ENCODE measurements at places on chromosomes 4 and X. TPM values are rescaled to one million over a fixed set of nuclear protein-coding genes. Genes with fewer than 3 reads are reported as not detected.

GRCh38 chr4:72893354-72894066 lies 176.0 kb downstream of the COX18 start:
- no peak for DNase-seq

- DNase-seq = no peak
Observed at GRCh38 chr4:80049813-80050534, 23.1 kb downstream of the ANTXR2 start.

DNA sequence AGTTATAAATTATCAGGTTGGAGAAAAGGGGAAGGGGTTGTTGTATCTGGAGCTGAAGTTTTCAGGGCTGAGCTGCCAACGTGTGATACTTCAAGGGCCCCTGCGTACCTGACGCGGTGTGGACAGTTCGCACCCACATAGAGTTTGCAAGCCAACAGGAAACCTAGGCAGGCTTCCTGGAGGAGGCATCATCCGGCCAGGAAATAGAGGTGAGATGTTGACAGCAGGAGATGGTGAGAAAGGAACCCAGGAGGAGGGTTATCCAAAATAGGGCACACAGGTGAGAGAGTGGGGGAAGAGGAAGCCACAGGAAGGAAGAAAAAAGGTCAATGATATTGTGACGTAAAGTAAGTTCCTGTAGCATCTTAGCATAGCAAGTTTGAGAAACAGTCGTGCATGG lies 127.2 kb downstream of the DHRSX start:
- DNase-seq = no peak

DNA sequence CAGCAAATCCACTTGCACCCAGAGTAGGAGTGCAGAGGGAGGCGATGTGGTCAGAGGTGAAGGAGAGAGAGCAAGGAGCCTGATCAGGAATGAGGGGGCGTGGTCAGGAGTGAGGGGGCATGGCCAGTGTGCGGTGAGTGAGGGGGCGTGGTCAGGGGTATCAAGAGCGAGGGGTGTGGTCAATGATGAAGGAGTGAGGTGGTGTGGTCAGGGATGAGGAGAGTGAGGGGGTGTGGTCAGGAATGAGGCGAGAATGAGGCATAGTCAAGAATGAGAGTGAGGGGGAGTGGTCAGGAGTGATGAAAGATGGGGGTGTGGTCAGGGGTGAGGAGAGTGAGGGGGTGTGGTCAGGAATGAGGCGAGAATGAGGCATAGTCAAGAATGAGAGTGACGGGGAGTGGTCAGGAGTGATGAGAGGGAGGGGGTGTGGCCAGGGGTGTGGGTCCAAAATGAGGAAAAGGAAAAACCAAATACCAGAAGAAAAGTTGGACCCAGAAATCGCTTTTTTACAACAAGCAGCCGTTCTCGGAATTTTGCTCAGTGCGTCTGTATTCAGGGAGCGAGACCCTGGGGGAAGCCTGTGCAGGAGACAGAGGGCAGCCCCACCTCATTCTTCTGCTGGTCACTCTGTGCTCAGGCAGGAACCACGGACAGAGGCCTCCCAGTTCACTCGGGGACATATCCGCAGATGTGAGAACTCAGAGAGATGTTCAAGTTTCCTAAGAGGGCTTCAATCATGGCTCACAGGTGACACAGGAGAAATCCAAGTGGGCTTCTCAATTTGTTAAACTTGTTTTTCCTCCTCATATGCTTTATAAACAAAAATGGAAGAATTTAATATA lies 47.5 kb downstream of the MAGEA1 start:
- DNase-seq = peak; percentile 87

DNA sequence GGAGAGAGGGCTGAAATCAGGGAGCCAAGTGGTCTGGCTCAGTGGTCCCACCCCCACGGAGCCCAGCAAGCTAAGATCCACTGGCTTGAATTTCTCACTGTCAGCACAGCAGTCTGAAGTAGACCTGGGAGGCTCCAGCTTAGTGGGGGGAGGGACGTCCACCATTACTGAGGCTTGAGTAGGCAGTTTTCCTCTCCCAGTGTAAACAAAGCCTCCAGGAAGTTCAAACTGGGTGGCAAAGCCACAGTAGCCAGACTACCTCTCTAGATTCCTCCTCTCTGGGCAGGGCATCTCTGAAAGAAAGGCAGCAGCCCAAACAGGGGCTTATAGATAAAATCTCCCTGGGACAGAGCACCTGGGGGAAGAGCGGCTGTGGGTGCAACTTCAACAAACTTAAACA lies 88.1 kb downstream of the NPFFR2 start:
- DNase-seq = peak; percentile 39

Gene GLOD5
- not detected for total RNA-seq

Gene APLN
- 0.16 TPM for total RNA-seq

Measured in hepatocyte (in vitro differentiated cells).